ENCODE measurements at places on chromosomes 13 and 19.

DNA sequence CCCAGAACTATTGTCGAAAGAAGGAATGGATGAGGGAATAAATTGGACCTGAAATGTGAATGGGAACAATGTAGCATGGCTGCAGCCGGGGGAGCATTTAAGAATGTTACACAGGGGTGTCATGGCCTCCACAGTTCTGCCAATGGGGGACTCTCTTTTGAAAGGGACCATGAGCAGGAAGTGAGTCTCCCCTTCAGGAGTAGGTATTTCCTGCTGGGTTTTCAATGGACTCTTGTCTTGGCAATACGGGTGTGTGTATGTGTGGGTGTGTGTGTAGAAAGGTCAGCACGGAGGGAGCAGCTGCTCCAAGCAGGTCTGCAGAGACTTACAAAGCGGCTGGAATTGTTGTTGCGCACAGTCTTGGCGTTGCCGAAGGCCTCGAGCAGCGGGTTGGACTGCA lies 24.4 kb downstream of the MYO1F start:
- DNase-seq, result no peak

DNA sequence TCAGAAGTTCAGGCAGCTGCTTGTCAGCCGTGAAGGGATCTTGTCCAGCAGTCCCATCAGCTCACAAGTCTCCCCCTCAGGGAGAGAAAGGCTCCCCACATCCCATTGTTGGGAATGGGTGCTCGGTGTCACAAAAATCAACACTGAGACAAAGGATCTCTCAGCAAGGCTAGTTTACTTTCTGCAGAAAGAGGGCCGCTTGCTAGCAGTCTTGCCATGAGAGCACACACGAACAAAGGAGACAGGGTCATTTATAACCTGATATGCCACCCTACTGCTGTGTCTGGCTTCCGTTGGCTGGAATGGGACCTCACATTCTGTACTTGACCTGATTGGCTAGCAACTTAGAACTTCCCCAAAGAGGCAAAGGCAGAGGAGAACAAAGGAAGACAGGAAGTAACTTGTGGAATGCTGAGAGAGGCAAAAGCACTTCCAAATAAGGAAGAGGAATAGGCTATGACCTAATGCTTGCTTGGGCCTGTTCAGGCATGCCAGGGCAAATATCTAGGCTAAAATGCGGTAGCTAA lies 8.7 kb upstream of the IGFL3 start:
- DNase-seq, result no peak

DNA sequence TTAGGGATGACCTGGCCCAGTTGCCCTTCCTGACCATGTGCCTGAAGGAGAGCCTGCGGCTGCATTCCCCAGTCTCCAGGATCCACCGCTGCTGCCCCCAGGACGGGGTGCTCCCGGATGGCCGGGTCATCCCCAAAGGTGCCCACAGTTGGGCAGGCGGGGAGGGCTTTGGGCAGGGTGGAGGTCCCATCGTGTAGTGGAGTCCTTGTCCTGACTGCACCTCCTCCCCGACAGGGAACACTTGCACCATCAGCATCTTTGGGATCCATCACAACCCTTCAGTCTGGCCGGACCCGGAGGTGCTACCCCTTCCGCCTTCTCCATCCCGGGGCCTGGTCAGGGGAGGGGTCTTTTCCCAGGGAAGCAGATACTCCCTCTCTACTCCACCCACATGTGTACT lies 31.7 kb upstream of the CYP4F8 start:
- DNase-seq, result no peak

DNA sequence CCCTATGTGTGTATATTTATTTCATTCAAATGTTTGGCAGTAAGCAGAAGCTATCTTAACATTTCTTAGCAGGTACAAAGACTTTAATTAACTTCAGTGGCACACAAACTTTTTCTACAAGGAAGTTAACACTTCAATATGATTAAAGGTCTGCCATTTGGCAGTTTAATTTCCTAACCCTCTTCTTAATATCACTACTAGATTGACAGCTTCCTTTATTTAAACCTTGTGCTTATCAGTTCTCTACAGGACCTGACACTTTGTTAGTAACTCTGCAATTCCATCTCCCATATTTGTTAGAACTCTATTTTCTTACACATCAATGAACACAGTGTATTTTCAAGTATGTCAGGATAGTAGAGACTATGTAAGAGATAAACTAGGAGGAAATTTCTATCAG lies 152.4 kb upstream of the ATXN8OS start:
- no peak for DNase-seq

DNA sequence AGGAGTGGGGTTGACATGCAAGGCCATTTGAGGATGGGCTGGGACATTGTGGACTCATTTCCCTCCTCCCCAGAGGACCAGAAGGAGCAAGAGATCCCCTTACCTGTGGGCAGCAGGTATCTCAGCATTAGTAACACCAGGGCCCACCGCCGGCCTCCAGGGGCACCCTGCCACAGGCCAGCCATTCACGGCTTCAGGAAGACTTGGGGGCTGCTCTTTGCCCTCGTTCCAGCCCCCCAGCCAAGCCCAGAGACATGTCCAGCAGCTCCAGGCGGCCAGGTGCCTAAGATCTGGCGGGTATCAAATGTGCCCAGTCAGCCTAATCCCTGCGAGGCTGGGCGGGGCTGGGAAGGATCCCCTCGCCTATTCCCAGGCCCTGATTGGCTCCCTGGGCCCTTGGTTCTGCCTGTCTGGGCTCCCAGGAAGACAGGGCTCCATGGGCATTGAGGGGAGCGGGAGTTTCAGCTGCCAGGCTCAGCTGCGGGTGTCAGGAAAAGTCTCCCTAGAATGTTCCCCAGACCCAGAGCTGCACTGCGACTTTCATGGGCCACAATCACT lies 21.3 kb upstream of the OR1M1 start:
- no peak for DNase-seq

- DNase-seq, result no peak
These were observed 11.4 kb downstream of the THSD1 start for GRCh38 chr13:52394586-52394985.

GRCh38 chr13:21060338-21061028 lies 903 bp downstream of the LATS2 start:
- no peak for DNase-seq

GRCh38 chr13:107250628-107251027 lies 682.7 kb upstream of the ARGLU1 start:
- DNase-seq, result no peak

- DNase-seq, result no peak
These were observed 15.2 kb upstream of the TOMM40 start for GRCh38 chr19:44875666-44876451.

- DNase-seq, result no peak
These were observed 8.6 kb upstream of the CDX2 start for GRCh38 chr13:27977476-27978300.

- no peak for DNase-seq
These were observed 18.4 kb downstream of the ADGRL1 start for GRCh38 chr19:14187561-14187960.

GRCh38 chr13:24777171-24777570 lies 13.2 kb downstream of the RNF17 start:
- DNase-seq, result no peak

GRCh38 chr13:101785858-101786257 lies 333.4 kb downstream of the ITGBL1 start:
- DNase-seq, result no peak

GRCh38 chr13:42396501-42396900 lies 124.5 kb downstream of the AKAP11 start:
- no peak for DNase-seq

- no peak for DNase-seq
These were observed 200.0 kb downstream of the KLF12 start for GRCh38 chr13:73934215-73934641.

DNA sequence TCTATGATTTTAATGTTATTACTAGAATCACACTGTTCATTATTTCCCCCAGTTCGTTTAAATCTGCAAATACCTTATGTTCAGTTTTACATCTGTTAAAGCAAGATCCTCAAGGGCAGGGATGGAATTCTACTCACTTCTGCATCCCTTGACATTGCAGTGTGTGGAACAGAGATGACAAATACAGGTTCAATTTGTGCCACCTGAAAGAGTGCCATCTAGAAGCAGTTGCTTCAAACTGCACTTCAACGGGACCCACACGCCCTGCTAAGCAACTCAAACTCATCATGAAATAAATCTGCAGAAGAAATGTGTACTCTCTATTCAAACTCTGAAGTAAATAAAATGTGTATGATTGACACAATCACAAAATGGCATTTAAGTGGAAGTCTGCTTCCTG lies 44.5 kb downstream of the RUBCNL start:
- peak; percentile 13 for DNase-seq

DNA sequence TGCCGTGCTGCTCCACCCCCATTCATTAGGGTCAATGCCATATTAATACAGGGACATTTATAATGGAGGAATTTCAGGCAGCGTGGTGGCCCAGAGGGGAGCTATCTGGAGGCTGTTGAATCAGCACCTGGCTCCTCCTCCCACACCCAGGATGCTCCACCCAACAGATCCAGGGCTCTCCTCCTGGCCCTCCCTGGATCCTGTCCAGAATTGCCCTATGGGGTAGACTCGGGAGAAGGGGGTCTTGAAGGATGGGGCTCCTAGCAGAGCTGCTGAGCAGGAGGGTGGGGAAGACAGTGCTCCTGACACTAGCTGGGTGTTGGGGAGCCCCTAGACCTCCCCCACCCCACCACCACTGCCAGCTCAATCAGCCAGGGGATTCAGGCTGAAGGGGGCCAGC lies 5.2 kb upstream of the OR10H5 start:
- DNase-seq, result no peak

- no peak for DNase-seq
These were observed 6.3 kb upstream of the RPL13A start for GRCh38 chr19:49481020-49481683.

DNA sequence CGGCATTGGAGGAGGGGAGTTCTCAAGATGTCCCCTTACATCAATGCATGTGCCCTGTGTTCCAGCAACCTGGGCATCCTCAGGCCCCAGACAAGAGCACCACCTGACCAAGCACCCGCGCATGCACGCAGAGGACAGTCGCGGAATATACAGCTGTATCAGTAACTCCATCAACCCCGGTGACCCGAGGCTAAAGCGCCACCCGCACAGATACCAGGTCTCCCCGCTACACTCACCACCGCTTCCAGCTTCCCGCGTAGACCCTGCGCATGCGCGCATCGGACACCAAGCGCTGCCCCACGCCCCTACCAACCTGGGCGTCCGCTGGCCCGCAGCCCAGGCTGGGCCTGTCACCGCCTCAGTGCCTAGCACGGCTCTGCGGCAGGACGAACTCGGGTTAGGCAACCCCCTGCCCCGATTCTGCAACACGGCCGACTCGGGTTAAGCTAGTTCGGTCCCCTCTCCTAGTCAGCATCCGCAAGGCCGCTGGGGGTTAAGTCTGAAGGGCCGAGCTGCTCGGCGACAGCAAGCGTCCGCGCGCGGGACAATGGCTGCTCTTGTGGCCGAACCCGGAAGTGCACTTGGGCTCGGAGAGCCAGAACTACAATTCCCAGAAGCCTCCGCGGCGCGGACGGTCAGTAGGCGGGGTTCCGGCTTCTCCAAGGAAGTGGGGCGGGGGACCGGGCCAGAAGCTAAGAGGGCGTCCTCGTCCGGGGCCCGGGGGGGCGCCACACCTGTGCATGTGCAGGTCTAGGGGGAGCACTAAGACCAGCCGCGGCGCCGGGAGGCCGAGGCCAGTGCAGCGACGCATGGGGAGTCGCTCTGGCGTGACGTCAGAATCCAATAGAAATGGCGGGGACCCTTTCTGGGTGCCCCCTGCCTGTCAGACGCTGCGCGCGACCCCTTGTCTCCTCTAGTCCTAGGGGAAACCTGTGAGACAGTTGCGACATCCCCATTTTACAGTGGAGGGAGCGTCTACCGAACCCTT lies at the start of gene ZNF180:
Gene ZNF180, minus strand, starts transcription at position 561 of the 988 bp plus-strand sequence. CDS start 3,188 bp downstream, outside the sequence.
- DNase-seq, result peak; percentile 91

GRCh38 chr13:92390217-92390616 lies 836.4 kb upstream of the GPC6 start:
- no peak for DNase-seq

DNA sequence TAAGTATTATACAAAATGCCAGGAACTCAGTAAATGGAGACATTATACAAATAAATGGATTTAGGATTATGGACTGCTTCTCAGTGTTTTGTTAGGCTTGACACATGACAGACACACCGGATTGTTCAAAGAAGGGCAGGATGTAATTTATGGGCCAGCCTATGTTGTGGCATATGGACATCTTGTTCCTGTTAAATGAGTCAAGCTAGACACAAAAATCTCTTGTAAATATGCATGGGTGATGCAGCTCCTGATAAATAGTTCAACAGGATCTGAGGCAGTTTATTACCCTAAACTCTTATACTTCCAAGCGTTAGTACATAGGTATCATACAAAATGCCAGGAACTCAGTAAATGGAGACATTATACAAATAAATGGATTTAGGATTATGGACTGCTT lies 502.3 kb downstream of the TBC1D4 start:
- no peak for DNase-seq

DNA sequence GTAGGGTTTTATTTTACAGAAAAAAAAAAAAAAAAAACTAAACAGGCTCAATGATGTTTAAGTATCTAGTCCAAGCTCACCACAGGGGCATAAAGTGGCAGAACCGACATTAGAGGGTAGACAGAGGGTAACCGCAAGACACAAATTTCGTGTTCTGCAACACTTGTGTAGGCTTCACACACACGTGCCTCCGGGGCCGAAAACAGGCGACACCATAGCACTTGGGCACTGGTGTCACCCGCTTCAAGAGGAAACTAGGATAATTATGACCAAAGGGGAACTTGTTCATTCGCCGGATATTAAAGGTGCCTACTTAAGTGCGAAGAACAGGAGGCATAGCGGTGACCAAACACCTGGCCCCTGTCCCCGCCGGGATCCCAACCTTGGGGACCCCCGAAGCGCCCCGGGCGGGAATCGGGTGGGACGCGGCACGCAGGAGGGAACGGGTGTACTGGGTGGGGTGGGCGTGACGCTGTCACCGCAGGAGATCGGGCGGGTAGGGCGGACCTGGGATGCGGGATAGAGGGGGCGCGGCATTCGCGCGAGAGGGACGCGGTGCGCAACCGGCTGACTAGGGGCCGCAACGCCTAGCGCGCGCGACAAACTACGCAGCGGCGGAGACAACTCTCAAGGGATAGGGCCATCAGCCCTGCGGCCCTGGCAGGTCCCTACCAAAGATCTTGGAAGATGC lies 558 bp downstream of the MZT1 start:
- DNase-seq, result peak; percentile 71

DNA sequence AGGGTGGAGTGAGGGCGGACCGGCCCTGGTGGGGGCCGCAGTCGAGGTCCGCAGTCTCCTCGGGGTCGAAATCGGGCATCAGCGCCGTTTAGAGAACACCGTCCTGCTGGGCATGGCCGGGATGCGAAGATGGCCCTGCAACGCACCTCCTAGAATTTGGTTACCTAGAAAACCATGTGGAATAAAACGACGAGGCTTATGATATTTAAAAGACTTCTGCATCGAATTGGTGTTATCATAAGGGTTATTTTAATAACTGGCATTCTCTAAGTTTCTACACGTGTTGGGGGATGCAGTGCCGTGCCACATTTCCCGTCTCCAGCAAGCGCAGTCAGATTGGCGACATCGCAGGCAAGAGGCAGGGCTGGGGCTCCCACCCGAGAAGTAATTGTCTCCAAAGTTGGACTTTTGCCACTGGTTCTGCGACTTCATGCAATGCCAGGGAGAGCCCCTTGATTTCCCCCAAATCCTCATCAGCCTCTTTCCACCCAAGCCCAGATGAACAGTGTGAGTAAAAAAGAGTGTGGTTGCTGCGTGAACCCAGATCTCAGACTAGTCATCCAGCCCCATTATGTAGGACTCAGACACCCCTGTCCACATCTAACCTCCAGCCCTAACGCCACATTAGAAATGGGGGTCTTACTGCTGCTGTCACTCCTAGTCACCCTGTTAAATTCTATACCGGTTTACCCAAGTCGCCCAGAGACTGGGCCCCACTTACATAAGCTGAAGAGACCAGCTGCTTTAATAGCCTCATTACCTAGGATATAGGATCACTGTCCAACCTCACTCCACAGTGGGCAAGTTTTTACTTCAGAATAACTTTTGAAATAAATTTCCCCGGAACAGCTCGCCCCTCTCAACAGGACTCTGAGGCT lies 571 bp upstream of the DHRS12 start:
- no peak for DNase-seq
